ENCODE measurements at places on chromosomes 7 and 10. TPM values are rescaled to one million over a fixed set of nuclear protein-coding genes. Genes with fewer than 3 reads are reported as not detected.

DNA sequence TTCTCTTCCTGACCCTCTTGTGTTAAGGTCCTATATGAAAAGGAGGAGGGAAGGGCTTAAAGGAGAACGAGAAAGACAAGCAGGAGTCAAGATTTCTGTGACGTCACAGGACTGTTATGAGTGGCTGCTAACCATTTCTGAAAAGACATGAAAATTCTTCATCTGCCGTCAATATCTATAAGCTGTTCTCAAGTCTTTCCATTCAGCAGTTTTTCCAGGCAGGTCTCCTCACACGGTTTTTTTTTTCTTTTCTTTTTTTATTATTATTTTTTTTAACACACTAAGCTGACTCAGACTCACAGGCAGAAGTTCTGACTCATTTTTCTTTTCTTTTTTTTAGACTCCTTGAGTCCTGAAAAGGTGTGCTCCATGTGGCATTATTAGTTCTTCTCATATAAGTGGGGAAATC, 72.0 kb downstream of the DGKI start:
- H3K4me1 ChIP-seq, result no peaks in the 10 kb centered on the region
- no peak for DNase-seq

GRCh38 chr10:96025566-96025965, 17.8 kb upstream of the CCNJ start:
- no peak overlapping the region for H3K4me3 ChIP-seq
- no peaks in the 10 kb centered on the region for H3K27me3 ChIP-seq
- no peaks in the 10 kb centered on the region for H3K4me1 ChIP-seq
- H3K27ac ChIP-seq, result no peak overlapping the region
- no peak for DNase-seq

GRCh38 chr10:16952080-16952479, 134.9 kb upstream of the RSU1 start:
- no peak for DNase-seq
- no peaks in the 10 kb centered on the region for H3K36me3 ChIP-seq

Gene PODXL
- 85.1 TPM for total RNA-seq
